Activated naive CD4-positive, alpha-beta T cell treated with anti-CD3 and anti-CD28 coated beads for 36 hours (primary cell): ENCODE measurements at places on chromosomes 5 and 9. TPM values are rescaled to one million over a fixed set of nuclear protein-coding genes. Genes with fewer than 3 reads are reported as not detected.

Gene SPINK13
- not detected for total RNA-seq

DNA sequence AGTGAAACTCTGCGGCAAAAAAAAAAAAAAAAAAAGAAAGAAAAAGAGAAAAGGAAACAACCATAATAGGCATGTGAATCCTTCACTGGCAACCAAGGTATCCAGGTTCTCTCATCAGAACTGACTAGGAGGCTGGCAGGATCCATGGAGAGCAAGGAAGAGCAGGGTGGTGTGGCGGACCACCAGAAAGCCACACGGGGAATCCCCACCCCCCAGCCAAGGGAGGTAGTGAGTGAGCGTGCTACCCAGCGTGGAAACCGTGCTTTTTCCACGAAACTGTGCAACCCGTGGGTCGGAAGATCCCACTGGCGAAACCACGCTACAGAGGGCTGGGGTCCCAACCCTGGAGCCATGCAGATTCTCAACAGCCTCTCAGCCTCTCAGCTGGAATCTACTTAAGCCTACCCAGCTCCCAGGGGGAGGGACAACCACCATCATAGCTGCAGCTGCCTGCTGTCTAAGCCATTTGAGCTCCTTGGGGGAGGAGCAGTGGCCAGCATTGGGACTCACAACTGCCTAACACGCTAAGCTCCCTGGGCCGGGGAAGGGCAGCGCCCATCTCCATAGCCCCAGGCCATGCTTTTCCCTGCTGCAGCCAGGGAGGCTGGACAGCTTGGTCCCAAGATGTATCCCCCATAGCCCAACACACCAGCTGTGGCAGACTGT is 91.6 kb downstream of the PRELID2 start:
- H3K27me3 ChIP-seq, result no peaks in the 10 kb centered on the region
- no peak for DNase-seq
- H3K36me3 ChIP-seq, result no peaks in the 10 kb centered on the region

GRCh38 chr5:177131352-177132135 is 2.0 kb upstream of the NSD1 start:
- no peak for DNase-seq
- peaks cover 16% of the 10 kb centered on the region for H3K36me3 ChIP-seq
- no peaks in the 10 kb centered on the region for H3K27me3 ChIP-seq
- H3K27ac ChIP-seq, result no peak overlapping the region

GRCh38 chr5:107363768-107364167 is 307.0 kb downstream of the EFNA5 start:
- no peak overlapping the region for H3K27ac ChIP-seq
- no peak overlapping the region for H3K4me3 ChIP-seq
- H3K36me3 ChIP-seq, result no peaks in the 10 kb centered on the region
- no peak for DNase-seq
- H3K4me1 ChIP-seq, result peaks cover 2% of the 10 kb centered on the region
- no peaks in the 10 kb centered on the region for H3K27me3 ChIP-seq

DNA sequence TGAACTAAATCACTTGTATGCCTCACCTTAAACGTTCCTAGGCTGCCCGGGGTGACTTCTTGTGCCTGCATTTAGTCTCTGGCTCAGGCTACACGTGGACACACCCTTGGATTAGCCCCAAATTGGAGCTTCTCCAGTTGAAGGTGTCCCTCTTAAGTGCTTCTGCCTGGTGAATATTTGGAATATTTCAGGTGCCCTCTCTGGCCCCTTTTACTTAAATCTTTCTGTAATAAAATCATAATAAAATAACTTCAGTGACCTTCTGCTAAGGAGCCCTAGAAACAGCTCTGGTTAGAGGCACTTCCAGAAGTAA is 74.3 kb upstream of the KLF9 start:
- H3K36me3 ChIP-seq, result no peaks in the 10 kb centered on the region
- H3K27ac ChIP-seq, result no peak overlapping the region
- no peak for DNase-seq
- peaks cover 15% of the 10 kb centered on the region for H3K4me1 ChIP-seq

Gene APC
- 17.2 TPM for total RNA-seq

DNA sequence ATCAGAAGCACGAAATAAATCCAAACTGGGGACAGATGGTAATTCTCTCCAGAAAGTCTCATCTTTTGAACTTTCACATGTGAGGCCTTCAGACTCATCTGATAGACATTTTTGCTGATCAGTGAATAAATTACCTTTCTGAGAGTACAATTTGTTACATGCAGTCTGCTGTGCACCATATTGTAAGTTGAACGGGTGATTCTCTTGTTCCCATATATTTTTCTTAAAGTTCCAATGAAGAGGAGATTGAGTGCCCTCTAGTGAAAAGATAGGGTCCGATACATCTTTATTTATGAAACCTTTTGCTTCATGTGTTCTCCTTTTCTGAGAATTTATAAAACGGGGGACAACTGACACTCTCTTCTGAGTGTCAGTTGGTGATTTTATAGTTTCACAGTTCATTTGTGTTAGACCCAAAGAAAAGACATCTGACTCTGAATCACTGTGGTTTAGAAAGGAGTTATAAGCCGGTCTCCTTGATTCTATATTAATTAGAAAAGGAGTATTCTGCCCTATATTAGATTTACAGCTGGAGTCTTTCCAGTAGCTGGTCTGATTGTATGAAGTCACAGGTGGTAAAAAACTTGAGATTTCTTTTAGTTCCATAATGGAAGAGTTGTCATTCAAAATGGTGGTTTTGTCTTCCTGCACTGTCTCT is 30.4 kb downstream of the GNG10 start:
- H3K4me1 ChIP-seq, result peaks cover 3% of the 10 kb centered on the region
- H3K4me3 ChIP-seq, result no peak overlapping the region

Gene KIAA1191
- 33.7 TPM for total RNA-seq

DNA sequence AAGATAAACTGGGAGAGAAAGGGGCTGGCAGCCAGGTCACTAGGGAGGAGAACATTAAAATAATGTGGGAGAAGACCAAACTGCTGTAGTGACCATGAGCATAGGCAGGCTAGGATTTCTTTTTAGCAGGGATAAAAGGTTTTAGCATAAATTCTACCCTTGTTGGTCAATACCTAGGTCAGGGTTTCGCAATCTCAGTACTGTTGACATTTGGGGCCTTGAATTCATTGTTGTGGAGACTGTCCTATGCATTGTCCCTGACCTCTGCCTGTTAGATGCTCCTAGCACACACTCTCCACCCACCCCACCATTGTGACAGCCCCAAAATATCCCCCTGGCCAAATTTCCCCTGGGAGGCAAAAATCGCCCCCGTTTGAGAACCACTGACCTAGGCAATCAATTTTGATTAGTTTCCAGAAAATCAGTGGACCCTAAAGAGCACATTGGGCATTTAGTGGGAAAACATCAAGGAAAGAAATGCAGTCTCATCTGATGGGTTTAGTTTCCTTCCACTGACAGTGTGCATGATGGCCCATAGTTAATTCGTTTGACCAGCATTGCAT is 181.4 kb downstream of the NTRK2 start:
- DNase-seq, result no peak
- H3K27me3 ChIP-seq, result peaks cover 3% of the 10 kb centered on the region
- H3K4me3 ChIP-seq, result no peak overlapping the region
- H3K27ac ChIP-seq, result no peak overlapping the region
- no peaks in the 10 kb centered on the region for H3K4me1 ChIP-seq

- no peak for DNase-seq
- no peaks in the 10 kb centered on the region for H3K4me1 ChIP-seq
- H3K4me3 ChIP-seq, result no peak overlapping the region
- H3K27ac ChIP-seq, result no peak overlapping the region
These were observed 43.3 kb upstream of the NEURL1B start for GRCh38 chr5:172597755-172598155.

DNA sequence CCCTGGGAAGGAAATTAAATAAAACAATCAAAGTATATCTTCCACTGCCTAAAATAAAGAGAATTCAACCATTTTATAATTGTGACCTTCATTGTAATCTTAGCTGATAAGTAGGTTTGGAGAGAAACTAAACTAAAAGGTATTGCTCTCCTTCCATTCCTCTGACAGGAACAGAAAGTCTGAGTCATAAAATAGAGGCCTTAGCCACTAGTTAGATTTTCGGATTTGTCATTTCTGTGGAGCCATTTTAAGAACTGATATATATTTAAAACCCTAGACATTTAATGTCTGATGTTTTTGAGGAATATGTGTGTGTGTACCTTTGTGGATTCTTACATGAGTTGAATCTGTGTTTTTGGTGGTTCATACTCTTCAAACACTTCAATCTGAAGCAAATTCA is 11.8 kb upstream of the TMC1 start:
- peak overlapping the region; percentile 79 for H3K27ac ChIP-seq
- peaks cover 16% of the 10 kb centered on the region for H3K4me1 ChIP-seq
- no peak overlapping the region for H3K4me3 ChIP-seq

Gene FLT4
- total RNA-seq, result 2.7 TPM

Gene ELAVL2
- total RNA-seq, result not detected

Gene NKD2
- total RNA-seq, result 2.5 TPM

DNA sequence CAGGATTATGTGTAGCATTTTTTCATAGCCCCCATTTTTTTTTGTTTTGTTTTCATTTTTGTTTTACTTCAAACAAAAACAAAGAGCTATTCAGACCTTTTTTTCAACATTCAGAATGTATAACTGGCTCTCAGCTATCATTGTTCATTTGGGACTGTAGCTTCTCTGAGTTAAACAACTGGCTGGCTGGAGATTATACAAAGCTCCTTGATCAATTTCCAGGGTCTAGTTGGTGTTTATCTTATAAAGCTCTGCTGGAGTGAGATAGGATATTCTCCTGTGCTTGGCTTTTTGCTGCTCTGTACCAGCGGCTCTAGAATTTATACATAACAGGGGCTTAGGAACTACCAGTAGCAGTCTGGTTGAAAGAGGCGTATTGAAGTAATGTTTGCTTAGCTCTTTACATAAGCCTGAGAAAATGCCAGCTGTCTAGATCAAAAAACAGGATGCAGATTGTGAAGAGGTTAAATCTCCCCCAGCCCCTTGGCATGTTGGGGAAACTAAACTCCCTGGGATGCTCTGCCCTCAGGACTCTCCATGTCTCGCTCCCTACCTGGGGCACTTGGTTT is 15.2 kb downstream of the GARNL3 start:
- peaks cover 11% of the 10 kb centered on the region for H3K4me1 ChIP-seq
- no peak overlapping the region for H3K27ac ChIP-seq
- no peak overlapping the region for H3K4me3 ChIP-seq
- H3K36me3 ChIP-seq, result no peaks in the 10 kb centered on the region

Gene CDKN2A
- total RNA-seq, result 0.89 TPM

DNA sequence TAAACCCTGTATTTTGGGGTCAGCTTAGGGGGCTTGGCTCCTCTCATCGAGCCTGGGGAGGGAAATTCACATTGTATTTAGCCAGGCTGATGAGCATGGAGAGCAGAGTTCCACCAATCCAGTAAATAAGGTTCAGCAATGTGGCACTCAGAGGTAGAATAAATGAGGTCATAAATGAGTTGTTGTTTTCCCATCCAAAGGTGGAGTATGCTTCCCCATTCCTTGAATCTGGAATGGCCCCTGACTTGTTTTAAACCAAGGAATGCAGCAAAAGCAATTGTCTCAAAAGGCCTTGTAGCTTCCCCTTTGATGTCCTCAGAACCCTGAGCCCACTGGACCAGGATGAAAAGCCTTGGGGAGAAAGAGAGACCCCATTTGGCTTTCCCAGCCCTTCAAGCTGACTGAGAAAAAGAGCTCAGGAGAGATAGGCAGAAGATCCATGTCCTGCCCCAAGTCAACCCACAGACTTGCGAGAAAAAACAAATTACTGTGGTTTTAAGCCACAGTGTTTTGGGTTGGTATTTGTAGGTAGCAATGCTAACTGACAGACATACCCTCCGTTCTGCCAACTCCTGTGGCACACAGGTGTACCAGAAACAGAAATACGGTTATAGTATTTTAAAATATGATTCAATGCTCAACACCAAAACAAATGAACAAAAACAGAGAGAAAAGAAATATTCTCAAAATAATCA is 566.0 kb upstream of the DMAC1 start:
- H3K36me3 ChIP-seq, result no peaks in the 10 kb centered on the region
- no peak overlapping the region for H3K27ac ChIP-seq
- H3K4me3 ChIP-seq, result no peak overlapping the region
- peaks cover 3% of the 10 kb centered on the region for H3K4me1 ChIP-seq
- no peaks in the 10 kb centered on the region for H3K27me3 ChIP-seq

GRCh38 chr9:18786911-18787650 is 245.9 kb downstream of the SAXO1 start:
- H3K27ac ChIP-seq, result no peak overlapping the region
- no peak for DNase-seq
- H3K4me1 ChIP-seq, result no peaks in the 10 kb centered on the region
- H3K27me3 ChIP-seq, result no peaks in the 10 kb centered on the region

DNA sequence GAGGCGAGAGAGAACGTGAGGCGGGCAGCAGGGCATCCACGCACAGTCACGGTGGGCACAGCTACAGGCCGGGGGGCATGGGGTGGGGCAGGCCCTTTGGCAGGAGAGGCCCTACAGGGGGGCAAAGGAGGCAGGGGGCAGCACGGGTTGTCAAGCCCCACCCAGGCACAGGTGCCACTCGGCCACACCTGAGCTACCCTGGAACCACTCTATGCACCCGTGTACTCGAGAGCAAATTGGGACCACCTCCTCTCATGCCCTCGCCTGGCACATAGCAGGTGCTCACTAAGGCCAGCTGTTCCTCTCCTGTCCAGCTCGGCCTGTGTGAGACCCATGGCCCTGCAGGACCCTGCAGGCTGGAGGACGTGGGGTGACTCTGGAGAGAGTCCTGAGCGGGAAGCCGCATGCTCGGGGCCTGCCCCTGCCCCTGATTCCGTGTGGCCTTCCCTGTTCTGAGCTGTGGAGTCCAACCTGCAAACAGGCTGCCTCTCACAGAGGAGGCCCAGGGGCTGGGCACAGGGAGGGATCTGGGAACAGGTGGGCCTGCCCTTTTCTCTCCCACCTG is 31.4 kb upstream of the SARDH start:
- H3K4me1 ChIP-seq, result no peaks in the 10 kb centered on the region
- H3K36me3 ChIP-seq, result peaks cover 10% of the 10 kb centered on the region
- no peak overlapping the region for H3K27ac ChIP-seq
- peak; percentile 3 for DNase-seq

DNA sequence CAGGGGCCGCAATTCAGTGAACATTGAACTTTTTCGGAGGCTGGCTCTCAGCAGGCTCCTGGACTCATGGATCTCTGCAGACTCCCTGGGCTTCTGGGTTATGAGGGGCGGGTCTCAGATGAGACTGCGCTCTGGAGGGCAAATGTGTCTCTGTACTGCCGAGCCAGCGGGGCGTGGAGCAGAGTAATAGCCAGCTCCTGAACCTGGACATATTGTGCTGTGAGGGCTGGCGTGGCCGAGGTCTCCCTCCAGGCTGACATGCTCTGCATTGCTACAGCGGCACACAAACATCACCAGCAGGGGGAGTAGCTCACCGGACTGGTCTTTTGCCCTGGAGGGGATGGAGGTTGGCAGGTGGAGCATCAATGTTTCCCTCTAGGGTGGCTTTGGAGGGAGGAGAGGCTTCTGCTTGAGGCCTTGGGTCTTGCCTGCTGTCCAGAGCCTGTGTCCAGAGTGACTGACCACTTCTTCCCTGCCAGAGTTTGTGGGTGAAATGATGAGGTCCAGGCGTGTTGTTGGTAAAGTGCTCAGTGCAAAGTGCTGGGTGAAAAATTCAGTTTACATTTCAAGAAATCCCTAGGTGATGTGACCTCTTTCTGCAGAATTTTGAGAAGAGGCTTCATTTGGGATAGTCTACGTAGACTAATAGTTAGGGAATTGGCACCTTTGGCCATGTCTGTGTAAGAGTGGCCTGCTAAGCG is 10.9 kb upstream of the GADD45G start:
- H3K36me3 ChIP-seq, result no peaks in the 10 kb centered on the region
- H3K27me3 ChIP-seq, result peaks cover 5% of the 10 kb centered on the region
- no peak overlapping the region for H3K4me3 ChIP-seq
- peak; percentile 72 for DNase-seq
- no peaks in the 10 kb centered on the region for H3K4me1 ChIP-seq

- H3K4me3 ChIP-seq, result no peak overlapping the region
These were observed 3.1 kb upstream of the DIRAS2 start for GRCh38 chr9:90645721-90646120.

- no peaks in the 10 kb centered on the region for H3K36me3 ChIP-seq
- no peak overlapping the region for H3K27ac ChIP-seq
- no peak for DNase-seq
These were observed 49.2 kb upstream of the SMIM32 start for GRCh38 chr5:136242136-136242535.
